ENCODE measurements at places on chromosomes 1 and 21.

- DNase-seq, result no peak
Measured at GRCh38 chr21:25573409-25574206, 33.7 kb downstream of the MRPL39 start.

- DNase-seq, result no peak
Measured at GRCh38 chr1:21857142-21857839, 45.2 kb downstream of the LDLRAD2 start.

DNA sequence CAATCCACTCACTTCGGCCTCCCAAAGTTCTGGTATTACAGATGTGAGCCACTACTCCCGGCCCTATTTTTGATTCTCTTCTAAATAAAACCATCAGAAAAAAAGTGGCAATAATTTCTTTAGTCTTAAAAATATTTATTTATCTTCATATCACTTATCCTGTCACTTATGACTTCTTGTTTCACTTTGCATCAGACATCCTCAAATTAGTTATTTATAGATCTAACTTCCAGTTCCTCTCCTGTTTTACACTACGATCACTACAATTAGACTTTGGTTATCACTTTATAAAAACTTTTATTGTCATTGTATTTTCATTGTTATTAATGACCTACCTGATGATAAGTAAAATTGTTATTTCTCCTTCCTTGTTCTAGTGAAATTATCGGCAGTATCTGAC lies 783.4 kb upstream of the BRINP3 start:
- no peak for DNase-seq

DNA sequence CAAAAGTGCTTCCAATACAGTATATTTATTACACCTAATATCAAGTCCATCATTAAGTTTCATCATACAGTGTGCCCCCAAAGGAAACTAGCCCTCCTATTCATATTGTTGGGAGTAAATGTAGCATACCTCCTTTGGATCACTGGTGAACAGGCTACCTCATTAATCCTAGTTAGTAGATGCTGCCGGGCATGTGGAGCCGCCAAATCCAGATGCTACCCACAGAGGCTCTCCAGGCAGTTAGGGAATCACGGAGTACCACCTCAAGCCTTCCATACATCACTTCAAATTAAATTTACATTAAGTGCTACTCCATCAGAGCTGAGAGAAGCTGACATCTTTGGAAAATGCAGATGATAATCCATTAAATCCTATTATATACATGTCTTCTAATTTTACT lies 121.7 kb upstream of the FOXD3 start:
- DNase-seq, result no peak

GRCh38 chr1:198467342-198467741 lies 73.1 kb downstream of the ATP6V1G3 start:
- DNase-seq, result no peak

- no peak for DNase-seq
Measured at GRCh38 chr1:230237009-230237370, 170.0 kb downstream of the GALNT2 start.

GRCh38 chr1:25563330-25564215 lies 20.2 kb downstream of the LDLRAP1 start:
- no peak for DNase-seq

DNA sequence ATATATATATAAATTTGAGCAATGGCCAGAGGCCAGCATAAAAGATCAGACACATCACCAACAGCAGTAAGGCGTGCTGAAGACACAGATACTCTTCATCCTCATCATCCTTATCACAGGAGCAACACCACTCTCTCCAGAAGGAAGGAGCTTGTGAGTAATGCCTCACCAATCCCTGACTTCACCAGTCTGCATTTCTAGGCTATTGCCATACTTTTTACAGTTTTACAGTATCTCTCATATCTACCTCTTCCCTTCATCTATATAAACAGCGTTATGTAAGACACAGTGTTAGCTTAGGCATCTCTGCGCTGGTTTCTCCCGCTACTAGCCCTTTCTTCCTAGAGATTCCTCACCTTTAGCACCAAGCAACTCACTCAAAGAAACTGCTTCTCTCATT lies 2.4 kb upstream of the ABL2 start:
- no peak for DNase-seq

DNA sequence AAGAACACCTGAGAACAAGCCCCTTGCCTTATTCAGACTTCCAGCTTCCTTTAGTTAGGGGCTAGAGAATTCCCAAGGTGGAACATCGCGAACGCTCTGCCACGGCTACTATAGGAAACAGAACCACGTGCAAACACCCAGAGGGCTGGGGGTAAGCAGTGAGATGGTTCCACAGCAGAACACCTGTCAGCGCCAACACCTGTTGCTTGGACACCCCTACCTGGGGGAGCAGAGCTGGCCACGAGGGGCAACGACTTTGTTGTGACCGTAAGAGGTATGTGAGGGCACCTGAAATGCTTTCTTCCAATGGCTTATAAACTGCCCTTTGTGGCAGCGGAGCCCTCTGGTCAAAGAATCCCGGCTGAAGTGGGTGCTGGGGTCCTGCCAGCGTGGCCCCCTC lies 50.7 kb downstream of the MRPL37 start:
- DNase-seq, result no peak

- DNase-seq, result no peak
Measured at GRCh38 chr1:245880754-245881403, 626.2 kb downstream of the SMYD3 start.

DNA sequence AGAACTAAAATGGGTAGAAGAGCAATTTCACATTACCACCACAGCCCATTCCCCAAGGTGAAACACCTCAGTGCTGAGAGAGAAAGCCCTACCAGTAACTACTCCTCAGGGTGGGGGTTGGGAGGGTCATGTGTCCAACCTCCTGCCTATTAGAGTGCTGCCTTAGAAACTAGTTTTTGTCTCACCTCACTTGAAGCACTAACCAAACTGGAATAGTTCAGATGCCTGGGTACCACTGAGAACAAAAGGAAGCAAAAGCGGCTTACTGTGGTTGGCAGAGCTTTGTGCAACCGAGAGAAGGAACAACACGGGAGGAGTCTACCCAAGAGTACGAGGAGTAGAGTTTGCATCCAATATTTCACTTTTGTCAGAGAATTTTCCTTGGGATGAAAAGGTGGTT lies 1207.5 kb upstream of the ADGRL2 start:
- DNase-seq, result no peak

DNA sequence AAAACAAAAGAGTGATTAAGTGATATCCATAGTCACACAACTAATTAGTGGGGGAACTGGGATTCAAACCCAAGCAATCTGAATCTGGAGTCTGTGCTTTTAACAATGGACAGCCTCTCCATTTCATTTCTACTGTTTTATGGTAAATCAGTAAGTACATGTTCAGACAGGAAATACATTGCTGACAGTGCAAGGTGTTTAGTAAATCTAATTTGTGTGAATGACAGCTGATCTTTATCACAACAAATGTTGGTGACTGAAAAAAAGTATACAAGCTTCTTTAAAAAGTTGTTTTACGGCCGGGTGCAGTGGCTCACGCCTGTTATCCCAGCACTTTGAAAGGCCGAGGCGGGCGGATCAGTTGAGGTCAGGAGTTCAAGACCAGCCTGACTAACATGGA lies 20.6 kb downstream of the DONSON start:
- DNase-seq, result no peak

DNA sequence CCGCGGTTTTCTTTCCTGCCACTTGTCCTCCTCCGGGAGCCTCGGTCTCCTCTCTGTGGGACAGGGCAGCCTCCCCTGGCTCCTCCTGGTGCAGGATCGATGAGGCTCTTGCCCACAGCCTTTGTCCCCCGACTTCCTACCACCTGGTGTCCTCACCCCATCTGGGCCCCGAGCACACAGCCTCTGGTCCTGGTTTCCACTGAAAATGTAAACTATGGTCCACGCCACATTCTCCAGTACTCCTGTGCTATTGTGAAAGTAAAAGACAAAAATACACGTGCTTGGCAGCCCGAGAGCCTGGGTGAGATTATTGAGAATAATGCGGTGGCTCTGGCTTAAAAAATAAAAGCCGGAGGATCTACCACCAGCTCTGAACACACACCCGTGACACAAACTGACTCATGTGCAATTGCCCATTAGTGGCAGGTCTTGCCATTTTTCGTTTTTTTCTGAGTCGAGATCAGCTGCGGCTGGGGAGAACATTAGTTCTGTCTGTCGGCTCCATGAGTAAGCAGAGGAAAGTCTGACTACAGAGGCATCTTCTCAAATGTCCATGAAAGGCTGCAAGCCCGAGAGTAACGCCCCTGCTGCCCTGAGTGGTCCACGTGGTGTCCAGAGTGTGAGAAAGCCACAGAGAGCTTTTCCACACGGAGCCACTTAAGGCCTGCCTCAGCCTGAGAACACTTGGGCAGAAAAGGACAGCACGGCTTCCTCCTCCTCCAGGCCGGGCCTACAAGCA lies 5.7 kb upstream of the COL6A2 start:
- no peak for DNase-seq

GRCh38 chr1:119771770-119772169 lies 3.1 kb upstream of the HMGCS2 start:
- DNase-seq, result no peak

DNA sequence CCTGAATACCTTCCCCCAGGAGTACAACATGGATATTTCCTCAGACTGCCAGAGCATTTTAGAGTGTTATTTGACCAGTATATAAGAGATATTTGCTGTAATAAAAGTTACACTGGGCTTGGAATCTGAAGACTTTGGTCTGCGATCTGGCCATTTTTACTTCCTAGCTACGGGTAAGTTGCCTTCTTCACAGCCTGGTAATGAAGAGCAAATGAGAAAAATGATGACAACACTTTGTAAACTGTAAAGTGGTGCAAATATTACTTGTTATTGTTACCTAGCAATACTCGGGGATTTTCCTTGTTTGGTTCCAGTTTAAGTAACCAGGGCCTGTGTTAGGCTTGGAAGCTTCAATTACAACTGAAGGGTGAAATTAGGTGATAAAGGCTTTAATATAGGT lies 180.8 kb upstream of the LMO4 start:
- no peak for DNase-seq

DNA sequence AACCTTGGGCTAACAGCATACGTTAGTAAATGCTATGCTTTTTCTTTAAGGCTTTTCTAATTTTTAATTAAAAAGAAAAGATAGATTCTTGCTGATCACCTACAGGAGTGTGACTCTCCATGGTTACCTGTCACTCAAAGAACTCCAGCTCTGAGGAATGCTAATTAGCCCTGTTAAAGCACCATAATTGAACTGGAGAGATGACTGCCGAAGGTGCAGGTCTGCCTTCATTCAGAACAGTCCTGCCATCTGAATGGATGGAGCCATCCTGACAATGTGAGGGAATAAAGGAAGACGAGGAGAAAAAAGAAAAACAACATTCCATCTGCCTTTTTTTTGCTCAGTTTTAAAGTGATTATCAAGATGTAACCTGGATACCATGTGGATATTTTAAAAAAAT lies 94.6 kb downstream of the ATP6V1G3 start:
- no peak for DNase-seq

GRCh38 chr1:205632669-205633169 lies 908 bp upstream of the ELK4 start:
- no peak for DNase-seq

DNA sequence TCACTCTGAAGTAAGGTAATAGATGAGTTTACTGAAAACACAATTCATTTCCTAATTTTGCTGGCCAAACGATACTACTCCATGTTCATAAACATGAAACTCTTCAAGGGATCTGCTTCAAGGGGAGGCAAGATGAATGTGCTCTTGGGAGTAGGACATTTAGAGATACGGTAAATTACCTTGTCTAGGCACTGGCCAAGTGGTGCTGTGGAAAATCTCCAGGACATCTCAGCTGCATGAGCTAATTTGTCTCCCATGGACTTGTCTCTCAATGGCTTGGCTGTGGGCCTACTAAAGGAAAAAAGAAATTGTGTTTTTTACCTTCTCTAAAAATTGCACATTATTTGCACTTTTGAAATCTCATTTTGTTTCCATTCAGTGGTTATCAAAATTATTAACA lies 780.6 kb downstream of the LTN1 start:
- DNase-seq, result no peak

- DNase-seq, result no peak
Measured at GRCh38 chr1:17405898-17406759, 33.3 kb downstream of the RCC2 start.

DNA sequence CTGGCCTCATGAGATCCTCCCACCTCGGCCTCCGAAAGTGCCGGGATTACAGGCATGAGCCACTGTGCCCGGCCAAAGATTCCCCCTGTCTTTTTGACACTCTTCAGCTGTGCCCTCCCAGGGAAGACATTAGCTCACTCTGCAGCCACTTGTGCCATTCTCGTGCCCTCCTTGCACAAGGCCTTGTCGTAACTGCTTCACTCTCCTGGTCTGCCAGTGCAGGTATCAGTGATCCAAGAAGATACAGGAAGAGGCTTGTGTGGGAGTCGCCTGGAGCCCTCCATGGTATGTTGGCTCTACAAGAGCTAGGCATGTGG lies 22.0 kb upstream of the WDR26 start:
- no peak for DNase-seq

DNA sequence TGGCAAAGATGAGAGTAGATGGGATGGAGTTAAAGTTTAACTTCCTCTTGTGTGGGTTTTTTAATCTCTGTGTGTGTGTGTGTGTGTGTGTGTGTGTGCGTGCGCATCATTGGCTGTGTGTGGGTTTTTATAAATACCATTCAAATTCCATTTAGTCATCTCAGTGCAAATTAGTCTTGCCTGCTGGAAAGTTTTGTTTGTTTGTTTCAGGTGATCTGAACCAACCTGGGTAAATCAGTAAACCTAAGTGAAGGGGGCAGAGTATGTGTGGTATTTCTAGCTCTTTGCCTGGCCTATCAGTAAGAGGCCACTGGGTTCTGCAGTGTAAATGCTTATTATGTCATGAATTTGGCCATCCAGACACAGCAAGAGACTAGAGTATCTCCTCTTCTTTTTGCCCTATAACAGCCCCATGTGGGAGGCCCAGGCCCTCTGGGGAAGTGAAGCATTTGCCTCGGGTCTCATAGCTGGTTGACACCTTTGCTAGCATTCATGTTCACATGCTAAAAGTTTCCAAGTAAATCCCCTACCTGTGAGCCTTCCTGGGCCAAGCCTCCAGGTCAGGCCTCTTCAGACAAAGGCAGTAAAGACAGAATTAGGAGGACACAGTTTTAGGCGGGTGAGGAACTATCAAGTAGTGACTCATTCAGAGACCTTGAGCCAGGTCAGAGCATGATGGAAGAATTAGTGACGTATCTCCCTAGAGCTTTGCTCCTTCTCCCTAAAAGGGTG lies 14.7 kb downstream of the INTS3 start:
- DNase-seq, result no peak

DNA sequence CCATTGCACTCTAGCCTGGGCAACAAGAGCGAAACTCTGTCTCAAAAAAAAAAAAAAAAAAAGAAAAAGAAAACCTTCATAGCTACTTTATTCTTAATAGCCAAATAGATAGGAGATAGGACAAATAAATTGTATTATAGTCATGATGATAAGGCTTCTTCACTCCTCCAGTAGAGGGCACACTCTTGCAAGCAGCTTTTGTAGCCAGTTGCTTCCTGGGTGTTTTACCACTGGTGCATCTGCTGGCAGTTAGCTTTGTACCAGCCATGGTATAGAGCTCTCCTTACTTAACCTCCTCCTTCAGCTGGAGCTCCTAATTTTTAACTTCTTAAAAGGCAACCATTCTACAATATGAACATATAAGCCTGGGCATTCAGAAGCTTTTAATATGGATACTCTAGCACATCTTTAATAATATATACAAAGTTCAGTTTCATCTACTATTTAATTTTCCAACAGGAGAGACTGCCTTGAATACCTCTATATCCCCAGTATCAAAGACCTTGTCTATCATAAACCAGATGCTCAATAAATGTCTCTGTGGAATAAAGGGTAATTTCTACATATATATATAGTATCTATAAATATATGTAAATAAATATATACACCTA lies 35.8 kb downstream of the EVI5 start:
- no peak for DNase-seq

Data from stimulated activated CD8-positive, alpha-beta memory T cell treated with anti-CD3 and anti-CD28 coated beads, Interleukin-2, amount 100 ng/mL, for 1 hour (primary cell).